Activated CD4-positive, alpha-beta T cell treated with anti-CD3 and anti-CD28 coated beads, Interleukin-2, Interleukin-4, amounts not matched to agents 100 ng/mL and 50 ng/mL, durations not matched to agents 16 hours and 8 hours (primary cell): ENCODE measurements at places on chromosomes 4 and X.
A peak's percentile ranks its signal among the peaks of the same experiment; 100 is the strongest.

DNA sequence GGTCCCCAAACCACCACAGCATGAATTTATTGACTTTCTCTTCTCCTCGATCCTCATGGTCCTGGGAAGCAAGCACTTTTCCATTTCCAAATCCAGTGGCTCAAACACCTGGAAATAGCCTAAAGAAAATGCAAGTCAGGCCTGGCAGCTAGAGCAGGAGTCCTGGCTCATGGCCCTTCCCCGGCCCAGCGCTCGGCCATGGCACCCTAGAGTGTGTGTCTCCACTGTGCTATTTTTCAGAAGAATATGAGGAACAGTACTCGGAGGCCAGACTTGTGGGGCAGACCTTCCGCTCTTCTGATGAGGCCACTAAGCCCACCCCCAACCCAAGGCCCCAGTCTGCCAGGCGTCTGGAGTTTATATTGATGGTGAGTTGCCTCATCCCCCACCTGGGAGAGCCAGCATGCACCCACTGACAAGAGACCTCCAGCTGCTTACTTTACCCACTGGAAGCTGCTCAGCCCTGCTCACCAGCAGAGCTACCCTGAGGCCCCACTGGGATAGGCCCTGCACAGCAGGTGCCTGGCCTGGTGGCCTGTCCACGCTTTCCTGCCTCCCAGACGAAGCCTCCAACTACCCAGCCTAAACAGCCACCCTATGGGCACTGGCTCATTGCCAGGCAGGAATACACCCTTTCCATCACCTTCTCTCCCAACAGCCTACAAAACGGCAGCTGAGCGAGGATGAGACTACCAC is 2.3 kb upstream of the RTL5 start:
- DNase-seq, result no peak

GRCh38 chr4:91258326-91258725 is 1045.4 kb upstream of the GRID2 start:
- no peak for DNase-seq

GRCh38 chr4:75948822-75949444 is 8.1 kb upstream of the NAAA start:
- no peak for DNase-seq

GRCh38 chrX:50723006-50723405 is 91.0 kb downstream of the SHROOM4 start:
- DNase-seq, result no peak

- DNase-seq, result no peak
These were observed 824 bp upstream of the UGDH start for GRCh38 chr4:39528061-39528465.

DNA sequence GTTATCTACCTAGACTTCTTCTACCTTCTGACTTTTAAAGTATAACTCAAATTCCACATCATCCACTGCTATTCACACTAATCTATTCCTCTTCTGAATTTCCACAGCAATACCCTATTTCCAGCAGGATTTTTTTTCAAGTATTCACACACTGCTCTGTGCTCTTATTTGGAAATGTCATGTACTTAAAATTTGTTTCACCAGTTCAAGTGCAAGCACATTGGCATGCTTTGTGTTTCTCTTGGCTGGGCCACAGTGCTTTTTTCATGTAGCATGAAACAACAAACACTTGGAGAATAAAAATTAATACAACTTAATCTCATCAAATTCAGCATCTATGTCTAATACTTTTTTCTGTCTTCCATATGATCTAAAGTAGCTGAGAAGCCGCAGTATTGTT is 161.8 kb upstream of the PCDH18 start:
- no peak for DNase-seq

GRCh38 chr4:73538162-73538561 is 56.6 kb downstream of the AFM start:
- DNase-seq, result peak; percentile 45

- DNase-seq, result no peak
These were observed 94.7 kb upstream of the GPM6B start for GRCh38 chrX:13911586-13911985.

DNA sequence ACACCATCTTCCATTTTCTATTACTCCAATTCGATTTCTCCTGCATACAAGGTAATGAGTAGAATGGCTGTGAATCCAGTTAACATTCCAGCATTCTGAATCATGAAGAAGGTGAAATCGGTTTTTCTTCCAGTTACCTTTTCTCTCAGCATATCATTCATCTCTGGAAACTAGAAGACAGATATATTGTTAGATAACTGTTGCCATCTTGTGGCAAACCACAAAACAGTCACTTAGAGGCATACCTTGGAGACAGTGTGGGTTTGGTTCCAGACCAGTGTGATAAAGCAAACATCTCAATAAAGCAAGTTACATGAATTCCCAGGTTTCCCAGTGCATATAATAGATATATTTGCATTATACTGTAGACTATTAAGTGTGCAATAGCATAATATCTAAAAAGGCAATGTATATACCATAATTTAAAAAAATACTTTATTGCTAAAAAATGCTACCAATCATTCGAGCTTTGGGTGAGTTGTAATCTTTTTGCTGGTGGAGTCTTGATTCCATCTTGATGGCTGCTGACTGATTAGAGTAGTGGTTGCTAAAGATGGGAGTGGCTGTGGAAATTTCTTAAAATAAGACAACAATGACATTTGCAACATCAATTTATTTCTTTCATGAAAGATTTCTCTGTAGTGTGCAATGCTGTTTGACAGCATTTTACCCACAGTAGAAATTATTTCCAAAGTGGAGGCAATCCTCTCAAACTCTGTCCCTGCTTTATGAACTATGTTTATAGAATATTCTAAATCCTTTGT is 82.1 kb downstream of the SLC39A8 start:
- peak; percentile 71 for DNase-seq

- no peak for DNase-seq
These were observed 14.5 kb upstream of the STS start for GRCh38 chrX:7133050-7133440.

DNA sequence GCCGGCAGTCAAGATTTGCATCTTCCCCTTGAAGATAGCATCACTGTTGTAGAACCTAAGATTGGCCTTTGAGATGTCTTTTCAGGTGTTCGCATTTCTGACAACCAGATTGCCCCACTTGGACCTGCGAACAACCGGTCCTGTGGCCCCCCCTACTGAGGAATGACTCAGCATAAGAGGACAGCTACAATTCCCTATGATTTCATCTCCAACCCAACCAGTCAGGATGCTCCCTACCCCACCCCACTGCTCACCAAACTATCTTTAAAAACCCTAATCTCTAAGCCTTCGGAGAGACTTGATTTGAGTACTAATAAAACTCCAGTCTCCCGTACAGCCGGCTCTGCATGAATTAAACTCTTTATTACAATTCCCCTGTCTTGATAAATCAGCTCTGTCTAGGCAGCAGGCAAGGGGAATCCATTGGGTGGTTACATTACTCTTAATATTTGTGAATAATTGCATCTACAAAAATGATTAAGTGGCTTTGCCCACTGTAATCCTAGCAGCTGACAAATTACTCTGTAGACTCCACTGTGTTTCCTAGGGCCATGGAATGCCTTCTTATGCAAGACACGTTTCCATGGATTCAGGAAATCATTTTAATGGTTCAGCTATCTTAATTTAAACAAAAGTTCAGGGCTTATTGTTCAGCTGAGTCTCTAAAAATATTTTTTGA is 95.4 kb downstream of the GPR143 start:
- DNase-seq, result no peak

GRCh38 chr4:83618431-83618830 is 82.5 kb downstream of the GPAT3 start:
- no peak for DNase-seq

DNA sequence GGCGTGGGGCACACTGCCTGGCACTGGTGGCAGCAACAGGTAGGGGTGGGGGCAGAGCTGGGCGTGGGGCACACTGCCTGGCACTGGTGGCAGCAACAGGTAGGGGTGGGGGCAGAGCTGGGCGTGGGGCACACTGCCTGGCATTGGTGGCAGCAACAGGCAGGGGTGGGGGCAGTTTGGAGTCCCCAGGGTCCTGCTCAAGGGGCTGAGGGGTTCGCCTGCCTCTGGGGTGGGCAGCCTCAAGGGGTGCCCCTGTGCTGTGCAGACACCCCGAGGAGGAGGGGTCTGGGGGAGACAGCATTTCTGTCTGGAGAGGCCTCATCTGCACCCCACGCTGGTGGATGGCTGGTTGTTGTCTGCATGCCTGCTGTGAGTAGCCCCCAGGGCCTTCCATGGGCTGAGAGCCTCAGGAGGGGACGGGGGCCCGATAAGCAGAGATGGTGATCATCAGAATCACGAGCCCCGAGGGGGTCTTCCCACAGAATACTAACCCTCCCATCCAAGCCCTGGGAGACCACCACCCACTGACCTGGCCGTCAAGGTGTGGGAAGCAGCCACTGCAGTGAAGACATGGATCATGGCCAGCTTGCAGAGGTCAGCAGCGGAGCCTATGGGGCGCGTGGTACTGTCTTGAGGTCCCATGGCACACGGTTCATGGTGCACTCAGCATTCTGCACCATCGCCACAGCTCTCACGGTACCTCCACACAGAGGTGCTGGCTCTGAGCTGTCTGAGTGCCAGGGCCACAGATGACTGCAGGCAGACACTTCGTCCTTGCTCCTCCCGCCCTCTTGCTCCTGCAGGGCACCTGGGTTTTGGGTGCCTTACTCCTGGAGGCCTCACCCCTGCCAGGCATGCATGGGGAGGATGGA is 21.5 kb downstream of the NAT8L start:
- no peak for DNase-seq

- DNase-seq, result no peak
These were observed 478.4 kb downstream of the BCOR start for GRCh38 chrX:39619182-39620009.

GRCh38 chrX:9862953-9863352 is 76.7 kb downstream of the SHROOM2 start:
- DNase-seq, result no peak

DNA sequence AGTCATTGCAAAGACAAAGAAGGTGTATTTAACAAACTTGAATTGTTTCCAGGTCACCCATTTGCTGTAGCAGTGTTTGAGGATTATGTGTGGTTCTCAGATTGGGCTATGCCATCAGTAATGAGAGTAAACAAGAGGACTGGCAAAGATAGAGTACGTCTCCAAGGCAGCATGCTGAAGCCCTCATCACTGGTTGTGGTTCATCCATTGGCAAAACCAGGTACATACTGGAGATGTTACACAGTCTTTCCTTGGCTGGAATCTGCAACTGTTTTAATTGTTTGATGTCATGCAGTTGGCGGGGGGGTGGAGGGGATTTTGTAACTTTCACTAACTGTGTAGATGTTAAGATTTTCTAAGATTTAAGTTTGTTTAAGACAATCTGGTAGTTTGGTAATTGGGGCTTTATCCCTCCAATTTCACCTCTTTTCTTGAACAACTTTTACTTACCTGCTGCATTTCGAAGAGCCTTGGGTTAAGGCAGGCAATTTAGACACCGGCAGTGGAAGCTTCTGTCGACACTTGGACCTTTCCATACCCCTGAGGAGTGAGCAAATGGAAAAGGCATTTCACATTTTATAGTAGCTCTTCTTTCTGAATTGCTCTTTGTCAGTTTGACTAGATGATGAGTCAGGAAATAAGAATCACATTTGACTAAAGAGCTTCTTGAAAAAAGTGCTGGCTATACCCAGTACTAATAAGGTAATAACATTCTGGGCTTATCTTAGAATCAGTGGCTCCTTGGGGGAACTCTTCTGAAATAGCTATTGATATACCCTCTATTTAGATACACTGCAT is 67.4 kb downstream of the EGF start:
- no peak for DNase-seq

DNA sequence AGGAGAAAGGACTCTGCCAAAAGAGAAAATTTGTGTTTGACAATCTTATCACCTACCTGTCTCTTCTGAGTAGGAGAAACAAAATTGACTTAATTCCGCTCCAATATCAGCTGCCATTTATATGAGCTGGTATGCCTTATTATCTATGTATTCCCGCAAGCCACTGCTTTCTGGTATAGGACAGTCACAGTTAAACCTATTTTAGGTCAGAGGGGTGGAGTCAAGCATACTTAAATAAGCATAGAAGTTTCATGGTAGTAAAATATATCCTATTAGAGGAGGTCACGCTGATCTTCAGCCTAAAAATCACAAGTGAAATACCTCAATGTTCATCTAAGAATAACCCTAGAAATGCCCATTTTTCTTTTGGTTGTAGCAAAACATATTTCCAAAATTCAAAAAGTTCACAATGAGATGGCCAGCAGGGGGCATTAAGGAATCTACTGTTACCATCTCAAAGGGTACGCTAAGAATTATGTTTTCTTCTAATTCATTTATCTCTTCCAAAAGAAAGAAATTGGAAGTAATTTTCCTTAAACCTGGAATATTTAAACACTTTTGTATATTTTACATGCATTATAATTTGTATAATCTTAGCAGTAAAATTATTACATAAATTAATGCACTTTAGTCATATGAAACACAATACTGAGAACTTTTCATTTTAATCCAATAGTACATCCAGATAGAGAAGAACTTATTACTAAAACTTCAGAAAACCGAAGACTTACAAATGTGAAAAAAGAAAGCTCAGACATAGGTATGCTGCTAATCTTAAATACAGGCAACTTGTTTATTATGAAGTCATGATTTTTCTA is 10.5 kb downstream of the PPAT start:
- peak; percentile 32 for DNase-seq

DNA sequence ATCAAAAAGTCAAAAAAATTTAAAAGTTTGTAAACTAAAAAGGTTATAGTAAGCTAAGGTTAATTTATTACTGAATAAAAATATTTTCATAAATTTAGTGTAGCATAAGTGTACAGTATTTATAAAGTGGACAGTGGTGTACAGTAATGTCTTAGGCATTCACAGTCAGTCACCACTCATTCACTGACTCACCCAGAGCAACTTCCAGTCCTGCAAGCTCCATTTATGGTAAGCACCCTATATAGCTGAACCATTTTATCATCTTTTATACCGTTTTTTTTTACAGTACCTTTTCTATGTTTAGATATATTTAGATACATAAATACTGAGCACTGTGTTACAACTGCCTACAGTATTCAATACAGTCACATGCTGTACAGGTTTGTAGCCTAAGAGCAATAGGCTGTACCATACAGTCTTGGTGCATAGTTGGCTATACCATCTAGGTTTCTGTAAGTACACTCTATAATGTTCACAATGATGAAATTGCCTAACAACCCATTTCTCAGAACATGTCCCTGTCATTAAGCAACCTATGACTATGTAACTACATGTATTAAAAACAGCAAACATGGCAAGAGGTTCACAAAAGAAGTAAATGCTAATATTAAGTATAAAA is 18.6 kb downstream of the ACSL4 start:
- no peak for DNase-seq

DNA sequence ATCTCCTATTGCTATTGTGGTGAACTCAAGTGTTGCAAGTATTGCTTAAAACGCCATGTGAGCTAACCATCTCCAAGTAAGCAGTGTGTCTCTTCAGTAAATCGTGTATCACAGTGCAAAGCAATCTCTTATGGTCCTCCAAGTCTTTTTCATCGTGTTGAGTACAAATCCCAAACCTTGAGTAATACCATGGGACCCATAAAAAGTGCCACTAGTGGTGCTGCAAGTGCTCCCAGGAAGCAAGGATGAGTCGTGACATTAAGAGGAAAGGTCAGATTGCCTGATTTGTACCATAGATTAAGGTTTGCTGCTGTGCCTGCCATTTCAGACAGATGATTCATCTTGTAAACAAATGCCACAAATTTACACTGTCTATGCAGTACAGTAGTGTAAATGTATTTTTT is 66.9 kb upstream of the BMPR1B start:
- DNase-seq, result no peak
